ENCODE measurements at places on chromosomes 16 and 17.

DNA sequence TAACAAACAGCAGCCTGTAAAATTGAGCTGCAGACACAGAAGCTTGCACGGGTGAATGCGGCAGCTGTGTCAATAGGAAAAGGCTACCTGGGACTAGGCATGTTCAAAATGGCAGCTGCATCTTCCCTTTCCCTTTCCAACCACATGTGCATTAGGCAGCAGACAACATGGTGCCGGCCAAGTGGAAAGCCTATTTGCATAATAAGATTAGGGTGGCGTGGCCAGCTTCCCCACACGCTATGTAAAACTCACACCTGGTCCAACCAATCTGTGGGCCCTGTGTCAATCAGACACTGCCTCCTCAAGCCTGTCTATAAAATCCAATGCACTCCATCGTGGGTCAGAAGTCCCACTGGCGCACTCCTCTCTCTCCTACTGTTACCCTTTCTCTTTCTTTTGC is 61.0 kb upstream of the RBBP6 start:
- DNase-seq, result no peak

GRCh38 chr16:81599034-81599744 is 154.6 kb downstream of the CMIP start:
- DNase-seq, result no peak

DNA sequence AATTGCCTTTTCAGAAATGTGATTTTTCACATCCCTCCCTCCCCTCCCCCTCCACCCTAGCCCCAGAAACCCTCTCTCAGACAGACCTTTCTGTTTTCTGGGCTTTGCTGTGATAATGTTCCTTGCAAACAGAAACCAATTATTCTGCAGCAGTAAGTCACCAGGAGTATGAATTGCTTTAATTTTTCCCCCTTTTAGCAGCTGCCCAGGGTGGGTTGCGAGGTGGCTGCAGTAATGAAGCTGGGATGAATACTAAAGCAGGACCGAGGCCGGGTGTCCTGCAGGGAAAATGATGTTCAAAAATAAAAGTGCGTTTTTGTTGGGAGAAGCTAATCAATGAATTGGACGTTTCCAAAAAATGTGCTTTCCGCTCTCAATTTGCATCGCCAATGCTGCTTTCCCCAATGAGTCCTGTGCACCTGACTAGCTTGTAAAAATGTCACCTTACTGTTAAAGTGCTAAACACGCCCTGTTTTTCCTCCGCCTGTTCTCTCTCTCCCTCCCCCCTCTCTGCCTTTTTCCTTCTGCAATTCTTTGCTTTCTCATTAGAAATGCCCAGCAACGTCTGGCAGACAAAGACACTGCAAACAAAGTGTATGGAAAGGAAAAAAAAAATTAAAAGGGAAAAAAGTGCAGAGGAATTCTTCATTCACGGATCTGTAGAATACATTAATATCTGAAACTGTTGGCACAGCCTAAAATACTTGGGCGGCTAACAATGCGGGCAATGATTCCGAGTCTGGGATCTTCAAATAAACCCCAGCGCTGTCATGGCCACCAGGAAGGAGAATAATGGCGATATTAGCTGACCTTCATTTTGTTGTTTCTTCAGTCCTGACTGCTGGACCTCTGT is 244.1 kb downstream of the STX8 start:
- no peak for DNase-seq

DNA sequence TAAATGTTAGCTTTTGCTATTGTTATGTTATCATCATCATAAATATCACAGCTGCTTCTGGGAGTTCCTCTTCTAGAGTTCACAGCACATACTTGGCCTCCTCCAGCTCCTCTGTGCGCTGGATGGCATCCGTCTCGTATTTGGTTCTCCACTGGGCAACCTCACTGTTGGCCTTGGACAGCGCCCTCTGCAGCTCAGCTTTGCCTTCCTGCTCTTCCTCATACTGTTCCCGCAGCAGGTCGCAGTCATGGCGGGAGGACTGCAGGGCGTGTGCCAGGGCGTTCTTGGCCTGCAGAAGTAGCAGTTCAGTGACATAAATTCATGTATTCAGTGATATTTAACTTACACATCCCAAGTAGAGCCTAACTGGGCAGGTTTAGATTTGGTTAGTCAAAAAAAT is 23.4 kb downstream of the MYH8 start:
- no peak for DNase-seq

DNA sequence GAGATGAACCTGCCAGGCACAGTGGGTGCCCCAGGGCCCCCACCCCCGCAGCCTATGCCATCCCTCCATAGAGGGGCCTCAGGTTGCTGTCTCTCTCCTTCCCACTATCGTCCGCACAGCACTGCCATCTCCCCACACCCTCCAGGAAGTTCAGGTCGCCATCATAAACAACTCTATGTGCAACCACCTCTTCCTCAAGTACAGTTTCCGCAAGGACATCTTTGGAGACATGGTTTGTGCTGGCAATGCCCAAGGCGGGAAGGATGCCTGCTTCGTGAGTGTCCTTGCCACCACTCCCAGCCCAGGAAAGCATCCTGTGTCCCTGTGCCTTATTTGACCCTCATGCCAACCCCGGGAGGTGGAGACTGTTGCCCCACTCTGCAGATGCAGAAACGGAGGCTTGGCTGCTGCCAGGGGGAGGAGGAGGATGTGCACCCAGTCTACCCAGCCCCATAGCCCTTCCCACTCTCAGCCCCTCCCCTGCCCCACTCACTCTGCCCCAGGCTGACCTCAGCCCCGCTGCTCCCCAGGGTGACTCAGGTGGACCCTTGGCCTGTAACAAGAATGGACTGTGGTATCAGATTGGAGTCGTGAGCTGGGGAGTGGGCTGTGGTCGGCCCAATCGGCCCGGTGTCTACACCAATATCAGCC is 3.9 kb downstream of the PRSS21 start:
- DNase-seq, result no peak

DNA sequence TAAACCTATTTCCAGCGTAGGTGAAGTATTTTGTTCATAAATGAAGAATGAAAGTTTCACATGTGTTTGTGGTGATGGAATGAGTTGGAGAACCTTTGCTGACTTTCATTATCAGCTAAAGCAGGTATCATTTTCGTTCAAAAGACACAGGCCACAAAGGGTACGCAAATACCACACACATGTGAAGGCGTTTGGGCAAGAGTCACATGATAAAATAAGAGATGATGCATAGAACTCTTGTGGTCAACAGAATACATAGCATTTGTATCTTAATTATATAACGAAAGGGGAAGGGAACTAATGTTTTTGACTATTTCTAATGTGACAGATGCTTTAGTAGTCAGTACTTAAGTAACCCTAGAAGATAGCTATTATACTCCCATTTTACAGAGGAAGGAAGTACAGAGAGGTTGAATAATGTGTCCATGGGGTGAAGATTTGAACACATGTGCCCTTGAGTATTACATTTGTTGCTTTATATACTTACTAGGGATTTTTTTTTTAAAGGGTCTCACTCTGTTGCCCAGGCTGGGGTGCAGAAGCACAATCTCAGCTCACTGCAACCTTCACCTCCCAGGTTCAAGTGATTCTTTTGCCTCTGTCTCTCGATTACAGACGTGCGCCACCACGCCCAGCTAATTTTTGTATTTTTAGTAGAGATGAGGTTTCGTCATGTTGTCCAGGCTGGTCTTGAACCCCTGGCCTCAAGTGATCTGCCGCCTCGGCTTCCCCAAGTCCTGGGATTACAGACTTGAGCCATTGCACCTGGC is 4.8 kb downstream of the RPA1 start:
- no peak for DNase-seq
